ENCODE measurements at places on chromosomes 12 and 14.

DNA sequence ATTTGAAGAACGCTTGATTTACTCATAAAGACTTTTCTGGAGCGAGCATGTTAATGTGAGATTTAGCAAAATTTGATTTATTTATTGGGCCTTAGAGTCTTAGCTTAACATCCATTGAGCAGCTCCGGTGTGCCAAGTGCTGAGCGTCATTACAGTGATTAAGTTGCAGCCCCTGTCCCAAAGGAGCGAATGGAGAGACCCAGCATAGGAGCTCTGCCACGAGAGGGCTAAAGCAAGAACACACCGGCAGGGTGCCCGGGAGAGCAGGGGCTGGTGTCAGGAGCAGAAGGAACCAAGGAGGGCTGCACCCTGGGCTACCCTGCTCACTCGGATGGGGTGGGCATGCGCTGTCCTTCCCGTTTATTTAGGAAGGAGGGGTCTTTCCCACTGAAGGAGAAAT is 50.6 kb downstream of the PPP2R5C start:
- no peak for DNase-seq

DNA sequence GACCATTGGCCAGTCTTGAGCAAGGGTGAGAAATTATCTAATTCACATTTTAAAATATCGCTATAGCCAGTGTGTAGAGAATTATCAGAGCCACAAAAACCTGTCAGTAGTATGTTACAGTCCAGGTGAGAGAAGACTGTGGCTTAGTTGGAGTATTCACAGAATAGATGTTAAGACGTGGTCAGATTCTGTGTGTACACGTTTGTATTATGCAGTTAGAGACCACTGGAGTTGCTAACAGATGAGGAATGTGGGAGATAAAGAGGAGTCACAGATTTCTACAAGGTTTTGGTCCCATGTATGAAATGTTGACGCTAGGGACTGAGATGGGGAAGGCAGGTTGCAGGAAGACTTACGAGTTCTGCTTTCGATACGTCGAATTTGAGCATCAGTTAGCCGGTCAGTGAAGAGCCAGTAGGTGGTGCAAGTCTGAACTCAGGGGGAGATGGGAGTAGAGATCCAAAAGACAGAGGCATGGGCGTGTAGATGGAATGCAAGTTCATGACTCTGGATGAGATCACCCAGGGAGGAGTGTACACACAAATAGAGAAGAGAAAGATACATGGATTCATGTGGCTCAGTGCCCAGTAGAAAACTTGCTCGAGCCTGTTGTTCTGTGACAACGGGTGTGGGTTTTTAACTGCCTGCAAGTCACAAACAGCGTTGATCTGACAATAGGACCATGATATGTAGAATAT is 114.8 kb upstream of the FLRT2 start:
- no peak for DNase-seq

DNA sequence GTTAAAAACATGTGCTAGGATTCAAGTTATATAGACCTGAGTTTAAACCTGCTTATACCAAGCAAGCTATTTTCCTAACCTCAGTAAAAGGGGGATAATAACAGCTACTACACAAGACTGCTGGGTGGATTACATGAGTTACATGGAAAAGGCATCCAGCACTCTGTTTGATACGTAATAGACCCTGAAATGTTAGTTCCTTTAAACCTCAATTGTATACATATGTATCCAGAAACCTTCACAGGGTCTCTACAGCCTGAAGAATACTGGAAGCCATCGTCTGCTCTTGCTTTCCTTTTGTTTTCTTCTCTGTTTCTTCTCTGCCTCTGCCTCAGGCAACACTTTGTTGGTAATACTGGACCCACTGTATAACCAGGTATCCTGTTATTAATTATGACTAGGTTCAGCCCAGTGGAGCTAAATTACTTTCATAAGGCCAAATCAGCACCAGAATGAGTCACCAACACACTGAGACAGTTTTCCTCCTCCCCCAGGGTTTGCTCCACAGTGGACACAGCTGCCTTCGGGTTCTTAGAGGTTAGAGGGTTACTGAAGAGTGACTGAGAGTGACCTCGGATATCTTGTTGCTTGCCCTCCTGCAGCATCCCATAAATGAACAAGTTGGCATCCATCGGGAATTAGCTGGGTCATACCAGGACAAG is 127.1 kb downstream of the CAPZA3 start:
- DNase-seq, result no peak

GRCh38 chr12:94260717-94261116 is 112.3 kb downstream of the PLXNC1 start:
- no peak for DNase-seq

DNA sequence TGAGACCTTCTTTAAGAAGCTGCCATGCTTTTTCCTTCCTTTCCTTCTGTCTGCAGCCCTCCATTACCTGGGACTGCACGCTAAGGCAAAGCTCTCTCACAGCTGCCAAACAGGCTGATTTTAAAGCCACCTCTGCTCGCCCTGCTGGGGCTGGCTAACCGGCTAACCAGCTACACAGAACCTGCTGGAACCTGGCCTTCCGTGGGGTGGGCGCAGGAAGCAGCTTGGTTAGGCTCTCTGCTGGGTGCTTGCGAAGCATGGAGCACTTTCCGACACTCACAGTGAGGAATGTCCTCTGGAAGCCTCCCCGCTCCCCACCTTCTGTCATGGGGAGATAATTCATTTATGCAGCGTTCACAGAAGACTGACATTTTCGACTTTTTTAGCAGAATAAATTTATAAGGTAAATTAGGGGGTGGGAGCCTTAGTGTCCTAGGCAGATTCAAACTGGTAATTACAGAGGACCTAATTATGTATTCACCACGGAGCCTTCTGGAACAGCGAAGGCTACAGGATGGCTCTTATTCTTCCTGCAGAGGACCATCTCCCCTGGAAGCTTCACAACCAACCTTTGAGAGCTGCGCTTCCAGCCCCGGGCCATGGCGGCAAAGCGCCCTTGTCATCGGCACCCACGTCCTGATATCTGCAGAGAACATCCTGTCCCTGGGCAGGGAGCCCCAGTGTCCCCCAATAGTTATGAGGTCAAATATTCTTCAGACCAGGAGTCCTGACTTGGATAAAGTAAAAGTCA is 12.4 kb upstream of the BCL11B start:
- DNase-seq, result no peak

DNA sequence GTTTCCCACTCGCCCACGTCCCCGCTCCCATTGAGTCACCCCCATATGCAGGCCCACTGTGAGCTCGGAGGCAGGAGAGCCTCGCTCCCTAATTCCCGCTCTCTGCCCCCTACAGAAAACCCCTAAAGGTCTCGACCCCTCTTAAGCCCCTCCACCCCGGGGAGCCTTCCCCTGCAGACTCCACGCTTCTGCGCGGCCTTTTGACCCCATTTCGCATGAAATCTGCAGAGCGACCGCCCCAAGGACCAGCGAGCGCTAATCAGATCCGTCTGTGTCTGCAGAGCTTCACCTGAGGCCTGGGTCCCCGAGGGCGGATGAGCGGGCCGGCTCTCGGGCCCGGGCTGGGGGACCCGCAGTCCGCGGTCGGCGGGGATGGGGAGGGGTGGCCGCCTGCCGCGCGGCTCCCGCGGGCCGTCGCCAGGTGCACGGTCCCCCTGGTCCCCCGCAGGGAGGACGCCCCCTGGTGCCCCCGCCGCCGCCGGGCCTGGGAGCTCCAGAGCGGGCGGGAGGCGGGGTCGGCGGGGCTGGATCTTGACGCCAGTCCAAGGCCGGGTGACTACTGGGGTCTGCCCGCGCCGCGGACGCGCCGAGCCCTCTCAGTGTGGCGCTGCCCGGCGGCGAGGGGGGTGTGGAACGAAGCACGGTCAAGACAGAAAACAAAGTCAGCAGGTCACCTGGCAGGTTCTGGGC is 10.1 kb downstream of the BMP4 start:
- DNase-seq, result no peak

DNA sequence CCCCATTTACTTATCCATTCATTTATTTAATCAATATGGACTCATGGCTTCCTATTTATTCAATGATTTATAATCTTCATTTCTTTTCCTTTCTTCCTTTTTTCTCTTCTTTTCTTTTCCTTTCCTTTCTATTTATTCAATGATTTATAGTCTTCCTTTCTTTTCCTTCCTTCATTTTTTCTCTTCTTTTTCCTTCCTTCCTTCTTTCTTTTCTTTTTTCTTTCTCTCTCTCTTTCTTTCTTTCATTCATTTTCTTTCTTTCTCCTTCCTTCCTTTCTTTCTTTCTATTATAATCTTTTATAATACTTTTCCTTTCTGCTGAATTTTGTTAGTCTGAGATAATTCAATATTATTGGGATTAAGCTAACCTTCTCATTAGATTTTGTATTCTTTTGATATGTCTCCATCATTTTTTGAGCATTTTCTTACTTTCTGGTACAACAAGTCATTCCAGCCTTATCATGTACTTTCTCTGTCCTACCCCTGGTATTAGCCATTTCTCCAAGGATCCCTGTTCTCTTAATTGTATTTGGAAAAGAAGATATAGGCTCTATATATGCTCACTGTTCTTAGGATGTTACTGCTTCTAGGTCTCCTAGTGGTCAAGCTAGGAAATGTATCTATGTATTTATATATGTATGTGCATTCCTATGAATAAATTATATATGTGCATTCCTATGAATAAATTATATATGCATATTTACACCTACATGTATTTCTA is 12.1 kb downstream of the LACRT start:
- no peak for DNase-seq

GRCh38 chr12:53173085-53173715 is 7.3 kb upstream of the ZNF740 start:
- no peak for DNase-seq

- no peak for DNase-seq
Observed at GRCh38 chr14:90839889-90840266, 23.6 kb upstream of the TTC7B start.

- no peak for DNase-seq
Observed at GRCh38 chr14:40599725-40600124, 1007.0 kb upstream of the LRFN5 start.

- no peak for DNase-seq
Observed at GRCh38 chr14:81402123-81402495, 2.0 kb upstream of the STON2 start.

DNA sequence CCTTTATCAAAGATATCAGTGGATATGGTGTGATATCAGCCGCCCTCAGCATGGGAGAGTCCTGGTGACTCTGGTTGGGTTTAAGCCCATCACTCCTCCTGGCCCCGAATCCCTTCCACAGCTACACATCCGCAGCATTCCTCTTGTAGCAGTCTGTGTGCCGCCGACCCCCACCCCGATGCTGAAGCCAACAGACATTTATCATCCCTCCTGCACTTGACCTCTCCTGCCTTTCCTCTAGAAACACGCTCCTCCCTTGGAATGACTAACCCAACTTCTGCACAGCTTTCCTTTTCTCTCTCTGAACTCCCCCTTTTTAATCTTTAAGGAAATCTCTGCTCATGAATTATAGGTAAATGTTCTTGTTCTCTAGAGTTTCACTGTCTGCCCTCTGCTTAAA is 250.9 kb upstream of the FOXN3 start:
- no peak for DNase-seq

GRCh38 chr12:1424674-1425395 is 169.5 kb downstream of the FBXL14 start:
- DNase-seq, result no peak

GRCh38 chr12:510071-510825 is 50.5 kb downstream of the B4GALNT3 start:
- DNase-seq, result no peak

GRCh38 chr12:107571492-107571891 is 114.1 kb upstream of the PWP1 start:
- DNase-seq, result no peak

DNA sequence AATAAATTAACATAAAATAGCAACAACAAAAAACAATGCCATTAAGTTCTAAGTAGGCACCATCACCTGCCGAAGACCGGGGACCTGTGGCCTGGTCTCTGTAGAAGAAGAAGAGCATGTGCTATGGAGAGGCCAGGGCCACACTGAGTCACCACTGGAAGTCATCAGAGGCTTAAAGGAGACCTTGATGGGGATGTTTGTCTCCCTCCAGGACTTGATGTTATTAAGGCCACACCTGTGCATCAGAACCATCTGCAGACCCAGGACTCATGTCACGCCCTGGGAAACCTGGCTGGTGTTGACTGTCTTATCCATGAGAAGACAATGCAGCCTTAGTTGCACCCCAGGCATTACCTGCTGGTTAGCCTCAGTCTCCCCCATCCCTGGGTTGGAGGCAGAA is 292.3 kb downstream of the AACS start:
- DNase-seq, result no peak

GRCh38 chr14:78847801-78848200 is 677.6 kb downstream of the NRXN3 start:
- DNase-seq, result no peak

DNA sequence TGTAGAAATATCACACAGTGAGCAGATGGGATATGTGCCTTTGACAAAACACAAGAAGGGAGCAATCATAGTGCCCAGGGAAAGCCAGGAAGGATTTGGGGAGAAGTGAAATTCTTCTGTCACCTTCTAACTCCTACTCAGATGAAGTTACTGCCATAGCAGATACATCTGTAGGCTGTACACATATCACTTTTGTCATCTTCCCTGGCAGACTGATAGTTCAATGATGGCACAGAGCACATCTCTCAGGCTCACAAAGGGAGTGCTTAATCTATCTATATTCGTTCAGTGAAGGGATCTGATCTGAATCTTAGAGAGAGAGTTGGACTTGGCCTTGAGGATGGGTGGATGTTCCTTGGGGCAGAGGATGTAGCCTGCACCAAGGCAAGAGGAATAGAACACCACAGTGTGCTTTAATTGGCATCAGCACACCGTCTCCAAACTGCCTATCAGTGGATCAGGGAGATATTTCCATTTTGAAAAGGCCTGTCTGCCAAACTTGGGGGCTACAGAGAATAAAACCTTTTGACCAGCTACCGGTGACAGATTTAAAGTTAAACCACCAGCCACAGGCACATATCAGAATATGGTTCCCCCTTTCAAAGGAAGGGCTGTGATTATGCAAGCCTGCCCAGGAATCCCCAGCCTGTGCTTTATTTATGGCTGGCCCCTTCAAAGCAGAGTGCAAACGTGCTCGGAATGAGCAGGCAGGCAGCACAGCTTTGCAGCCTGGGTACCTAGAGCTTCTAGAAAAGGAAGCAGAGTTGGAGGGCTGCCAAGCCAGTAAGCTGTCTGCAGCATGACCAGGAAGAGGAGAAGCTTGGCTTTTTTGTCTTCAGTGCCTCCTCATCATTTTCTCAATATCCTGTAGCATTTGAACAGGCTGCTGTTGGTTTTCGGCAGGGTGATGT is 165.5 kb upstream of the DYRK2 start:
- DNase-seq, result peak; percentile 71

GRCh38 chr14:35986219-35986573 is 160.1 kb downstream of the BRMS1L start:
- DNase-seq, result no peak

GRCh38 chr12:5031958-5032357 is 11.7 kb upstream of the KCNA5 start:
- no peak for DNase-seq

DNA sequence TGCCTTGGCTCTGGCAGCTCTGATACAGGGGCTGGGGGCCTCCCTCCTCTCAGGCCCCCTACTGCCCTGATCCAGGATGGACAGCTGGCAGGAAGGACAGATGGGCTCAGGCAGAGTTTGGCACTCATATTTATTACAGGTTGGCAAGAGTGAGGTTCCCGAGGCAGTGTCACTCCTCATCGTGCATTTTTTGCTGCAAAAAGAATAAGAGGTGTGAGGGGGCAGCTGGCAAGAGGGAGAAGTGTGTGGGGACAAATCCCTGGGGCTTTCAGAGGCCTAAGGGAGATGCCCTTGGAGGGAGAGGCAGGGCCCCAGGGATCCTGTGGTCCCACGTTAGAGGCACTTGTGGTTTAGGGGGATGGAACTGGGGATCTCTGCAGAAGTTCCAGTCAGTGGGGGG is 5.0 kb downstream of the CMTM5 start:
- no peak for DNase-seq

GRCh38 chr12:13571035-13571434 is 374.5 kb downstream of the EMP1 start:
- no peak for DNase-seq

- no peak for DNase-seq
Observed at GRCh38 chr12:90010089-90010488, 301.5 kb upstream of the ATP2B1 start.
